ENCODE measurements at places on chromosomes 13 and 19.

GRCh38 chr13:80504453-80504852, 163.5 kb upstream of the SPRY2 start:
- DNase-seq: no peak

- no peak for DNase-seq
These were observed 17.9 kb downstream of the PPP1R37 start for GRCh38 chr19:45110851-45111266.

DNA sequence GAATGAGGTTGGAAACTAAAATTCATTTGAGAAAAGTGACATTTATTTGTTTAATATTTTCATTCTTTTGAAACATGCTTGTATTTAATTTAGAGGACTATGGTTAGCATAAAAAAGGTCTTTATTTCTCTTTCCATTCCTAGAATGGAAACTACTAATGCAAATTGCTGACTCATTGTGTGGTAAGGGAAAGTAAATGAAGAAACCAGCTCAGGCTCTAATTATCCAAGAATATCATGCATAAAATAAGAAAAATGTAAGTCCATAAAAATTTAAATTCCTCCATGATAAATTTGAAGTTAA, 777.0 kb upstream of the SLITRK1 start:
- DNase-seq: no peak

DNA sequence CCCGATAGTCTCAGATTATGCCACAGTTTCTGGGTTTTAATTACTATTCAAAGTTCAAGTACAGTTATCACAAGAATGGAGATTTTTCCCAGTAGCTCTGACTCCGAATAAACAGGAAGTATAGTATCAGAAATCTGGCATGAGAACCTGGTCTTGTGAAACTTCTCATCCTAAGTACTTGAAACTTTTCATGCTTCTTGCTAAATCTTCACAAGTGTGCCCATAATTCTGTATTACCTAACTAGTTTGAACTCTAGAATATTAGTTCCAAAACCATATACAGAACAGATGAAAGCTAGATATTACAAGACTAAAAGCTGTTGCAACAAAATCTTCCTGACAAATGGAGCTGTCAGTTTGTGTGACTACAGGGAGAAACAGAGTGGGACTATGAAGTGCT, 70.5 kb upstream of the CSNK1A1L start:
- no peak for DNase-seq

Measured in occipital lobe (tissue), 3 donors.